ENCODE measurements at places on chromosomes 12 and 14. TPM values are rescaled to one million over a fixed set of nuclear protein-coding genes. Genes with fewer than 3 reads are reported as not detected.
A peak's percentile ranks its signal among the peaks of the same experiment; 100 is the strongest.

MANSC4 gene
- not detected for total RNA-seq

DNA sequence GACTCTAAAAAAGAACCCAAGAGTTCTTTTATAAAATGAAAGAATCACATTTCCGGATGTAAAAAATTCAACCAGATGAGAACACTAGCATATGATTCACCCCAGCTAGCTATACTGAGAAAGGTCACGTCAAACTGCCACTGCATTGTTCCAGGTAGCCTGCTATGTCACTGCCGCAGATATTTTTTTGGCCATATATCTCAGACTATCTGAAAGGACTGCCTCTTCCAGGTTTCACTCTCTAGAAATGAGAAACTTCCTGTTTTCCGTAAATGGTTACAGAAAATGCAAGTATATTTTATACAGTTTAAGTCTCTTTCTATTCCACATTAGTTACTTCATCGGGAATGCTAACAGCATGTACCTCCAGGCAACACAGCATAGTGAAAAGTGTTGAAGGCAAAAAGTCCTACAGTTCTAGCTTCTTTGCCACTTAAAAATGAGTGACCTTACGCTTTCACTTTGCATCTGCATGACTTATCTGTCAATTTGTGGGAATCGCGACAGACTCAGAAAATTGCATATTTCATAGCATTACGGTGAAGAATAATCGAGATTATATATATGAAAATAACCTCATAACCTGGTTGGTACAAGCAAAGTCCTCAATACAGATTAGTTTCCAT lies 105.2 kb downstream of the MED13L start:
- peak overlapping the region; percentile 31 for H3K27ac ChIP-seq
- no peaks in the 10 kb centered on the region for H3K27me3 ChIP-seq
- H3K4me1 ChIP-seq, result peaks cover 98% of the 10 kb centered on the region

DNA sequence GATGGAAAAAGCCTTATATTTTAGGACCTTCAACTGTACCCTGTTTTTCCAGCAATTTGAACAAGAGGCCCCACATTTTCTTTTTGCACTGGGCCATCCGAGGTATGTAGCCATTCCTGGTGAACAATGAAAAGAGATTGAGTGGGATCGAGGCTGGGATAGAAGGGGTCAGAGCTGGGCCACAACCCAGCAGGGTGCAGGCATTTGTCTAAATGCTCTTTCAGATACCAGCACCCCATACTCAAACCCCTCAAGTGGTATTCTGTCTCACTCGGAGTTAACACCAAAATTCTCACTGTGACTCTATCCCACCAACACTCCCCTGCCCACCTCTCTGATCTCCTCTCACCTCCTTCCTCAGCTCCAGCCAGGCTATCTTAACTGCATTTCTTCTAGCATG lies 26.8 kb downstream of the DUSP6 start:
- H3K27ac ChIP-seq, result peak overlapping the region; percentile 60
- no peaks in the 10 kb centered on the region for H3K4me1 ChIP-seq
- no peaks in the 10 kb centered on the region for H3K36me3 ChIP-seq
- H3K4me3 ChIP-seq, result no peak overlapping the region
- H3K27me3 ChIP-seq, result no peaks in the 10 kb centered on the region

KLRG1 gene
- total RNA-seq, result 25.9 TPM

DNA sequence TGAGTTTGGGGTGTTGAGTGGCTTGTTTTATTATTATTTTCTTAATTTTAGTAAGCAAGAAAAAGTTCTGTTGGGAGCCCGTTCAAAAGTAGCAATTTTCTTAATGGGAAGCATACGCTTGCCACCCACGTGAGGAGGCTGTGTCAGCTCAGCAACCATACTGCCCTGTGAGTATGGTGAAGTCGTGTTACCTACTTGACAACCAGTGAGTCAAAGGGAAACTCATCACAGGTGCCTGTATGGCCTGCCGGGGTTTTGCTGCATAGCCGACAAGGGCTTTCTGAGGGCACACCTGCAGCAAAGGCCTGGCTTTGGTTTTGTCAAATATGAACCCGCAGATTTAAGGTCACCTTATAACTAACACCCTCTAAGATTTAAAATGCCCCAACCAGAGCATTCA lies 31.1 kb downstream of the PITPNM2 start:
- no peaks in the 10 kb centered on the region for H3K36me3 ChIP-seq
- peak overlapping the region; percentile 62 for H3K27ac ChIP-seq
- DNase-seq, result no peak

SLCO1A2 gene
- 0.97 TPM for total RNA-seq

NEUROD4 gene
- not detected for total RNA-seq

- no peaks in the 10 kb centered on the region for H3K4me1 ChIP-seq
- no peaks in the 10 kb centered on the region for H3K36me3 ChIP-seq
- no peak for DNase-seq
- no peak overlapping the region for H3K4me3 ChIP-seq
- H3K27me3 ChIP-seq, result no peaks in the 10 kb centered on the region
Measured at GRCh38 chr12:128137140-128137539, 129.8 kb upstream of the TMEM132C start.

DNA sequence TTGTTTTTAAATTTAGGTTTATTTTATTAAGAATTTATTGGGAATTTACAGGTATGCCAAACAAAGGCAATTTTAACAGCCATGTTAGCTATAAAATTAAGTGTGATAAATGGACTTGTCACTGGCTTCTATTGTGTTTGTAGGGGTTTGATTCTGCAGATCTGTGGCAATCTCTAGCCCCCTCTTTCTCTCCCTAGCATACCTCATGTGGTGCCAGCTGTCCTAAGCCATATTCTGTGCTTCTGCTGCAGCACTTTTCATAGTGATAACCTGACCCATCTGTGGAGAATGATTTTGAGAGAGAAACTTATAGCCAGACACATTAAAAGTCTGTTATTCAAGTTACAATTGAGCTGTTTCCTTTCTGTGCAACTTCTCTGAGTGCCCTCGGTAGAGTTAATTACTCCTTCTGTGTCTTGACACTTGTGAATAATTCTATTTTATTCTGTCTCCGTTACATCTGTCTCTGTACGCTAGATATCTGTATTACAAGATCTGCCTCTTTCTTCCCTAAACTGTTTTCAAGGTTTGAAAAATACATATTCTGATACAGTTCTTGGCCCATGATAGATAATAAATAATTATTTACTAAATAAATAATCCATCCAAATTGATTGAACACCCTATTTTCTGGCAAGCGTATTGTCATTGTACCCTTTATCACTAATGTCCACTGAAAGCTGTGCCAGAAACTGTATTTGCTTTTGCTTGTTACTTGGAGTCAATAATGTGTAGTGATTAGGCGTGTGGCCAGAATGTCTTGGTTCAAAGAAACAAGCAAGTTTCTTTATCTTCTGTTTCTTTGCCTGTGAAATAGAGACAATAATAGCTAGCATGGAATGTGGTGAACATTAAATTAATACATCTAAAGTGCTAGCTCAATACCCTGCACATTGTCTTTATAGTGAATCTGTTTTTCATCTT lies 40.0 kb downstream of the FRS2 start:
- H3K27ac ChIP-seq, result no peak overlapping the region
- no peak for DNase-seq

DNA sequence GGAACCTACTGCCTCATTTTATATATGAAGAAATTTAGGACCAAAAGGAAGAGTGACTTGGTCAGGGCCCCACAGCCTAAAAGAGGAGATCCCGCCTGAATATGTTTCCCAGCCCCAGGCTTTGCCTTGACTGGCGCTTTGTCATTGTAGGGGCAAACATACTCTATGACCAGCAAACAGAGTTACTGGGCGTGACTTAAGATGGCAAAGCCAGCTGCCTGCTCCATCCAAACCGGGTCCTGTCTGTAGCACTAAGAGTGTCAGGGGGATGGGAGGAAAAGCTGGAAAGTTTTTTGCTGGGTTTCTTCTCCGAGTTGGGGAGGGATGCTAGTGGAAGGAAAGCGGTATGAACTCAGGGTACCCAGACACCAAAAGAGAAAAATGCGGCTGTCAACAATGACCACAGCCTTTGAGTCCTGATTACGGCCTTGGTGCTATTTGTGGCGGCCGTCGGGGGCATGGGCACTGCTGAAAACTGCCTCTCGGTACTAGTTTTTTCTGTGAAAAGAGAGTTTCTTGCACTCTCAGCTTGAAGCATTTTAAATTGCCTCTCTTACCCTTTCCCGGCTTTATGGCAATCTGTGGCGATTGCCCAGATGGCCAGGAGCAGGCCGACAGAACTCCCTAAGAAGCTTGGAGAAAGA lies 82.7 kb downstream of the PRIMA1 start:
- H3K36me3 ChIP-seq, result no peaks in the 10 kb centered on the region
- H3K4me1 ChIP-seq, result no peaks in the 10 kb centered on the region
- H3K27ac ChIP-seq, result no peak overlapping the region
- H3K27me3 ChIP-seq, result no peaks in the 10 kb centered on the region
- no peak for DNase-seq
- no peak overlapping the region for H3K4me3 ChIP-seq

DNA sequence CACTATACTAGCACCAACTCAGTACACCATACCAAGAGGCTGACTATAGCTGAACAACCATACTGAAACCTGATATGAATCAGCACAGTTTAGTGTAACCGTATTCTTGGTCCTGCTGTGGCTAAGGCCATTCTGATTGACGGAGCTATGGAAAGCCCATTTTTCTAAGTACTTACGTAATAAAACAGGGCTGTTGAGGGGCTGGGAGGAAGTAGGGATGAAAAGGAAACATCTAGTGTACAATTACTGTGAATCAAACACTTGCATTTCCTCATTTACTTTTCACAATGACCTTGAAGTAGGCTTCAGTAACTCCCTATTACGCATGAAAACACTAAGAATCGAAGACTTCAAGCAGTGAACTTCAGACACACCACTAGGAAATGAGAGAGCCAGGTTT lies 198.2 kb downstream of the BTG1 start:
- no peaks in the 10 kb centered on the region for H3K36me3 ChIP-seq
- H3K4me3 ChIP-seq, result no peak overlapping the region
- H3K4me1 ChIP-seq, result no peaks in the 10 kb centered on the region
- H3K27me3 ChIP-seq, result no peaks in the 10 kb centered on the region

SYNDIG1L gene
- total RNA-seq, result 0.23 TPM

REP15 gene
- 4.7 TPM for total RNA-seq

DNA sequence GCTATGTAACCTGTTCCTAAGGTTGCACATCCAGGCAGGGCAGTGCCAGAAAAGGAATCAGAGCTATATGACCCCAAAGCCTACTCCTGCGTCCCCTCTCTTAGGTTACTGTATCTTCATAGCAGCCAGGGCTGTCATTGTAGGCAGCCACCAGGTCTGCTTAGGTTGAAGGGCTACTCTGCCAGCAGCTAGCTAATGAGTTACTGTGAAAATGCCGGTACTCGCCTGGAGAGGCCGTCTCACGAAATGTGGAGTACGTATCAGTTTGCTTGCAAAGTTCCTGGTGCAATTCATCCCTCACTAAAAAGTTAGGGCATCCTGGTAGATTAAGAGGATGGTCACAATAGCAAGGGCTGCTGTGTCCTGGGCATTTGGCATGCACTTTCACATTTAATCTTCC lies 50.9 kb downstream of the RPH3A start:
- DNase-seq, result no peak
- no peaks in the 10 kb centered on the region for H3K4me1 ChIP-seq
- no peak overlapping the region for H3K4me3 ChIP-seq
- no peak overlapping the region for H3K27ac ChIP-seq

RECQL gene
- 57.3 TPM for total RNA-seq

DNA sequence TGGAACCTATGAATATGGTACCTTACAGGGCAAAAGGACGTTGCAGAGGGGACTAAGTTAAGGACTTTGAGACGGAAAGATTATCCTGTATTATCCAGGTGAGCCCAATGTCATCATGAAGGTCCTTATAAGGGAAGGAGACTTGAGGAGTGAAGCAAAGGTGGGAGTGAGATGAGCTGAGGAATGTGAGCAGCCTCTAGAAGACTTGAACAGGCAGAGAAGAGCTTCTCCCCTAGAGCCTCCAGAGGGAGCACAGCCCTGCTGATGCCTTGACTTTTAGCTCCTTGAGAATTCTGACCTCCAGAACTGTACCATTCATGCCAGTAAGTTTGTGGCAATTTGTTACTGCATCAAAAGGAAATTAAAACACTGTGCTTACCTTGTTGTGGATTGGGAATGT lies 41.8 kb upstream of the DCD start:
- no peaks in the 10 kb centered on the region for H3K27me3 ChIP-seq
- H3K4me3 ChIP-seq, result no peak overlapping the region
- no peak overlapping the region for H3K27ac ChIP-seq
- H3K36me3 ChIP-seq, result no peaks in the 10 kb centered on the region
- no peaks in the 10 kb centered on the region for H3K4me1 ChIP-seq

DNA sequence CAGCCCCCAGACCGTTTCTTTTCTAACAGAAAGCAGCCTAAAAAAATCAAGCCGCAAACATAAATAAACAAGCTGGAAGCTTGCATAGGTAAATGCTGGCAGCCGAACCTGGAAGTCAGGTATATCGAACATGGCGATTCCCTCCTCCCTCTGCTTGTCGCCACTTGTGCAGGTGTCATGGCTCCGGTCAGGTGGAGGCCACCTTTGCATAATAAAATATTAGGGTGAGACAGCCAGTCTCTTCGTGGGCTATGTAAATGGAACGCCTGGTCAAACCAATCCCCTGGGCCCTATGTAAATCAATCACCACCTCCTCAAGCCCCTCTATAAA lies 223.9 kb upstream of the DAAM1 start:
- no peak overlapping the region for H3K4me3 ChIP-seq
- H3K27ac ChIP-seq, result no peak overlapping the region
- no peak for DNase-seq
- no peaks in the 10 kb centered on the region for H3K36me3 ChIP-seq
- H3K27me3 ChIP-seq, result no peaks in the 10 kb centered on the region
- no peaks in the 10 kb centered on the region for H3K4me1 ChIP-seq

DNA sequence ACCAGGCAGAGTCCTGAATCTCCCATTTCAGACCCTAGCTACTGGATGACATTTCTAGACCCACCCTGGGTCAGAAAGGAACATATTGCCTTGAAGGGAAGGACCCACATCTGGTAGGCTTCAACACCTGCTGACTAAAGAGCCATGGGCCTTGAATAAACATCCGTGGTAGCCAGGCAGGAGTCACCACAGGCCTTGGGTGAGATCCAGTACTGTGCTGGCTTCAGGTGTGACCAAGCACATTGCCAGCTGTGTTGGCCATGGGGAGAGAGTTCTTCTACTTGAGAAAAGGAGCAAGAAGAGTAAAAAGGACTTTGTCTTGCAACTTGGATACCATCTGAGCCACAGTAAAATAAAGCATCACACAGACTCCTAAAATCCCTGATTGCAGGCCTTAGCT lies 332.6 kb downstream of the SLC16A7 start:
- no peaks in the 10 kb centered on the region for H3K36me3 ChIP-seq
- H3K4me1 ChIP-seq, result no peaks in the 10 kb centered on the region
- H3K27ac ChIP-seq, result no peak overlapping the region
- H3K27me3 ChIP-seq, result no peaks in the 10 kb centered on the region

MBIP gene
- 13.4 TPM for total RNA-seq

DNA sequence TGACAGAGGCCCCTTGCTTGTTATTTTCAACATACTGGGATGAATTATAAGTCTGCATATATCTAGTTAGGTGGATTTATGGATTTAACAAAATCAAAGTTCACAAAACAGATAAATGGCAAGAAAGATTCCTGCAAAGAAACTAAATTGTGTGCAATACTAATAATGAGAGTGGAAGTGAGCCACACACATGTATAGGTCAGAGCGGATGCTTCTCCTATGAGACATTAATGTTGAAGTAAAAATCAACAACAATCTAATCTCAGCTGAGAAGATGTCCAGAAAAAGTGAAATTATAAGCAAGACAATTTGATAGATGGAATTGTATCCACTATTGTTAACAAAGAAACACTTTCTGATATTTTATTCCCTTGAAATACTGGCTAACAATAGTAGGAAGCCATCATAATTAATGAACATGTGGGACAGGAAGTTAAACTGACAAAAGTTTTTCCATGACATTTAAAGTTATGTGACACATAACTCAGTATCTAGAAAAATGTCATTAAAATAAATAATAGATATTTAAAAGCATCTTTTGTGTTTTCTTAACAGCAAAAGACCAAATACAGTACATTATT lies 39.7 kb downstream of the RAD51B start:
- H3K27me3 ChIP-seq, result no peaks in the 10 kb centered on the region
- no peaks in the 10 kb centered on the region for H3K36me3 ChIP-seq
- no peak for DNase-seq
- no peaks in the 10 kb centered on the region for H3K4me1 ChIP-seq
- no peak overlapping the region for H3K27ac ChIP-seq

IFI27 gene
- total RNA-seq, result 750 TPM
